ENCODE measurements at places on chromosomes 16 and 17. TPM values are rescaled to one million over a fixed set of nuclear protein-coding genes. Genes with fewer than 3 reads are reported as not detected.

The PPY gene
- total RNA-seq, result not detected

The MT1G gene
- not detected for total RNA-seq

The IRX5 gene
- total RNA-seq, result 21.1 TPM

The OSGIN1 gene
- total RNA-seq, result 69.7 TPM

DNA sequence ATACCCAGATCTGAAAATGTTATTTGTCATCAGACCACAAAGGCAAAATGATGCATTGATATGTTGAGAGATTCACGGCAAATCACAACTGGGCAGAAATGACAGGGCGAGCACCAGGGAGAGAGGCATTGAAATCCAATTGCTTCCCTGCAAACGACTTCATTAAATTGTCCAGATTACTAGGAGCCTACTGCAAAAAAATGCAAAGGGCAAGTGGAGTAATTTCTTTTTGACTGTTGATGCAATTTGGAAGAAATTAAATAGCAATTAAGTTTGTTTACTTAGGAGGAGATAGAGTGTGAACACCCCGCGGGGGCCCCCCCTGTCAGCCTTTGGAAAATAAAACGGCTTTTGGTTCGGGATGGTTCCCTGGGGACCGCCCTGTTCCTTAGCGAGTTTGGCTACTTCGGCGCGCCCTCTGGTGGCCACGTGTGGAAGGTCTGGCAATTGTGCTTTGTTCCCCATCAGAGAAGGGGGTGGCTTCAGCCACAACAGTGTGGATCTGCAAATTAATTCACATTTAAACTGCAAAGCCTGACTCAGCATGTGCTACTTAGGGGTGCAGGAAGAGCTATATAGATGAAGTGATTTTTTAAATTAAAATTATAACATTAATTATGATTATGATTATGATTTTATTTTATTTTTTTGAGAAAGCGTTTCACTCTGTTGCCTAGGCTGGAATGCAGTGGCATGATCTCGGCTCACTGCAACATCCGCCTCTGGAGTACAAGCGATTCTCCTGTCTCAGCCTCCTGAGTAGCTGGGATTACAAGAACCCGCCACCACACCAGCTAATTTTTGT, 14.5 kb upstream of the TMC7 start:
- DNase-seq, result peak; percentile 71

DNA sequence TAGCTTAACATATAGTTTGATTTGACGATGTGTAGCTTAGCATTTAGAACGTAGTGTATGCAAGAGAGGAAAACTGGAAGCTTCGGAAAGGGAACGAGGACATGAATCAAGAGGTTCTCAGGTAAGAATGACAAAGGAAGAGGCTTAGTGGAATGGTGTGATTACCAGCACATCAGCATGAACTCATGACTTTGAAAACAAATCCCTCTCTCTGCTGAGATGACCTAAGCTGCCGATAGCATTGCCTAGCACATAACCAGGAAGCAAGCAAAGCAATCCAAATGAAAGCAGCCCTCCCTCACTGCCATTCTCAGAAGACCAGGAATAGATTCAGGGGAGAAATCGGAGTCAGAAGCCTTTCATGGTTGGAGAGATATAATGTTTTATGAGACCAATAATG, 51.3 kb upstream of the CCL1 start:
- DNase-seq, result no peak

DNA sequence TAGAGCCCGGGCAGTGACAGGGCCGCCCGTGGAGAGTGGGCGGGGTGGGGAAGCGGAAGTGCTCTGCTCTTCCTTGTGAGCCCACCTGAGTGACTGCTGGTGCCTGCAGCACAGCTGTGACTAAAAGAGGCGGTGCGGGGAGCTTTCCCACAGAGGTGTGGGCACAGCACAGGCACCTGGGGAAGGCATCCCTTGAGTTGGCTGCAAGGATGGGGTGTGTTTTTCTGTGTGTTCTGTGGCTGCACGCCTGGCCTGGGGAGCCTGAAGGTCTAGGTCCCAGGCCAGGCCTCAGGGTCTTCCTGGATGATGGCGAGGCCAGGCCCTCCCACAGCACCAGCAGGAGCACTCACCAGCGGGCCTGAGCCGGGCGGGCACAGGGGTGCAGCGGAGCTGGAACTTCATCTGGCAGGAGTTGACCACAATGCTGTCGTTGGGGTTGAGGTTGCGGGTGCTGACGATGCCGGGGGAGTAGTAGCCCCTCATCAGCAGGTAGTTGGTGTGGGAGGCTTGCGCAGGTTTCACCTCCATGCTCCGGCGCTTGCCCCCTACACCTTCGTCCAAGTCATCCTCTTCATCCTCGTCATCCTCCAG, 67.1 kb downstream of the IL21R start:
- DNase-seq, result no peak

DNA sequence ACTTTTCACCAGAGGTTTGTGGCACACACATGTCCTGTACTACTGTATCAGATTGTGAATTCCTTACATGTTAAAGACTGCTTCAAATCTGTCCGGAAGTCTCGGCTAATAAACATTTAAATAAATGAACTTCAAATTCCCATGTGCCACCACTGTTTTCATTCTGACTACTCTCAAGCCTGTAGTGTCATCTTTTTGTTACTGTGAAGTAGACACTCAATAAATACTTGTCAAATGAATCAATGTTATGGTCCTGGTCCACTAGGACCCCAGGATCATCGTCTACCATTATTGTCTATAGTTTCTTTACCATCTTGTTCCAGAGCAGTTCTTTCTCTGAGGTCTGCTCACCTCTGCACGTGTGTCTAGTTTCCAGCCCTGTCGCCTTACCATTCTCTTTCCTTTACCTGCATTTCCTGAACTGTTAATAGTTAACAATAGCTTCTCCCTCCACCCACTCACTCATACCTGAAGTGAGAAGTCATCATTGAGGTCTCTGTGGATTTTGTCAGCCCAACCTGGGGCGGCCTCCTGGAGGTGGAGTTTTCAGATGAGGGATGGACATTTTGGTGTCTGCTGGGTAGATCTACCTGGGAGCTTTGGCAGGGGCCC, 333.0 kb downstream of the SEC14L1 start:
- DNase-seq, result no peak

DNA sequence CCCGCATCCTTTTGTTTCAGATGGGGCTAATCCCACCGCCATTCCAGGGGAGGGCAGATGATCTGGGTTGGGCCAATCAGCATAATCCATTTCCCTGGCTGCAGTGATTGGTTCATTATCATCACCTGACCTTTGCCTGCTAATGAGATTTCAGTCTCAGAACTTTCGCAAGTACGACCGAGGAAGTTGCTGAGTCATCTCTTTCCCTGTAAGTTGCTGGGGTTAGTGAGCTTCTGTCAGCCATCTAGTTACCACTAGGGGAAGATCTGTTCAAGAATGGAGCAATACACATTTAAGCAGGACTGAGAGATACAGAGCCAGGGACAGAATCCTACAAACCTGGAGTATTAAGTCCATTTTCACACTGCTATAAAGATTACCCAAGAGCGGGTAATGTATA, 65.3 kb upstream of the NUDT7 start:
- peak; percentile 84 for DNase-seq

DNA sequence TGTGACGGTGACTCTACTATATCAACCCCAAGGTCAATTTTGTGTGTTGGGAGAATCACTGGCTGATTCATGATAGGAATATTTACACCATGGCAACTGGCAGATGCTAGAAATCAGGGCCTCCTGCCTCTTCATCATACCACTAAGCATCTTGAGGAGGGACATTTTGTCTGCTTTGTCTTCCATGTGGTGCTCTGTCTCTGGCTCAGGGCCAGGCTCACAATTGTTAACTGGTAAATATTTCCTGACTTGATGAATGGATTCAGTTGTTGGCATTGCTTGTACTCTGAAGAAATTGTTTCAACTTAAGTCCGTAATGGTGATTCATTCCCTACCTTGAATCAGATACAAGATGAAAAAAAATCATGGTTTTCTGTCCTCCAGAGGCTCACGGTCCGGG, 292.7 kb downstream of the HAPSTR1 start:
- DNase-seq, result no peak

DNA sequence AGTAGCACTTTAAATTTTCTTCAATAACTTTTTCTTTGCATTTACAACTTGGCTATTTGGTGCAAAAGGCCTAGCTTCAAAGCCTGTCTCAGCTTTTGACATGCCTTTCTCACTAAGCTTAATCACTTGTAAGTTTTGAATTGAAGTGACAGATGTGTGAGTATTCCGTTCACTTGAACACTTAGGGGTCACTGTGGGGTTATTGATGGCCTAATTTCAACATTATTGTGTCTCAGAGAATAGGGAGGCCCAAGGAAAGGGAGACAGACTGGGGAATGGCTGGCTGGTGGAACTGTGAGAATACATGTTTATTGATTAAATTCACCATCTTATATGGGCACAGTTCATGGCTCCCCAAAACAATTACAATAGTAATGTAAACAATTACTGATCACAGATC, 84.1 kb downstream of the TAOK1 start:
- no peak for DNase-seq

DNA sequence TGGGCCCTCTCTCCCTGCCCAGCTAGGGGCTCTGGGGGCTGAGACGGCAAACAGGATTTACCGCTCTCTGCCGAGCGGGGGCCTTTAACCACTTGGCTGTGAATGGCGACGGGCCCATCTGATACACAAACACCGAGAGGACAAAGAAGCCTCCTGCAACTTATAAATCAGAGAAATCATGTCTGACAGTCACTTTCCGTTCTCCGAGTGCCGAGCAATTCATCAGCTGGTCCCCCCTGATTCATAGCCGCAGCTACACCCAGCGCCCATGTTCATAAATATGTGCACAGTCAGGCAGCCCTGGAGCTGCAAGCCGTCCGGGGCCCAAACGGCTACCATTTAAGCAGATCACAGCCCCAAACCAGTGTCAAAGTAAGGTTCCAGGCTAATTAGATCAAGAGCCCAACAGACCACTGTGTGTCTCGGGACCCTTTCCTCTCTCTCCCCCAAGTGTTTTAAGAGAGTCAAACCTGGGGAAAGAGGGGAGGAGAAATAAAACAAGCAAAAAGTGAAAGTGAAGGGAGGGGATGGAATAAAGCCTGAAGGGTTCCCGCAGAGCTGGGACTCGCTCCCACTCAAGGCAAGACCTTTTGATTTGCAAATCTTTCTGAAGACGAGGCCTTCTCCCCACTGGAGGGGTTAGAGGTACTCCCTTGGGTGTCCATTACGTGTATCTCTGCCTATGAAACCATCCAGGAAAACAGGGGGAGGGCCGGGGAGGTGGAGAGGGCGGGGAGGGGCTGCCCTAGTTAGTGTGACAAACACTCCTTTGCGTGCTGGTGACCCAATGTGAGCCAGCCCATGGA, 154.7 kb downstream of the C16orf78 start:
- no peak for DNase-seq

DNA sequence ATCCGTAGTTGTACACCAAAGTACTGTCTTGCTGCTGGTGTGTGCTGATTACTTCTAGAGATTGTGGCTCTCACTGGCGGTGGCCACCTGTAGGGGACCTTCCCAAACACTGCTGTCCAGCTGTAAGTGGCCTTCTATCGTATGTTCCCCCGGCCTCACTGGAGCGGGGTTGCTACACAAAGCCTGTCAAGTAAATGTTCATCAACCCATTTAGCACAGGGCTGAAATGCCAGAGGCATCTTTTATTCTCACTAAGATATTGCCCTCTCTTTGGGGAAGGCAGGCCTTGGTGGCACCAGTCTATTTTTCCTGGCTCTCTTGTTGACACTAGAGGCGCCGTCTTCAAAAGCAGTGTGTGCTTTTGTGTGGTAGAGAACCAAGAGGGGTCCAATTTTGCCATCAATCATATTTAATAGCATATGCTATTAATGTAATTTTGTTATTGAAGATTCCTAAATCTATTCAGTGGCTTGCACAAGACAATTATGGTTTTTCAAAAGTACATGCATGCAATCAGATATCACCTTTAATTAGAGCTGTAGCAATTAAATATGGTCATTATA, 514.4 kb upstream of the SALL1 start:
- DNase-seq, result no peak

GRCh38 chr16:50313596-50314478, 47.5 kb downstream of the ADCY7 start:
- DNase-seq, result no peak

GRCh38 chr17:78839235-78839761, 1.3 kb downstream of the USP36 start:
- DNase-seq, result peak; percentile 15

- peak; percentile 14 for DNase-seq
Measured at GRCh38 chr17:55641676-55642081, 81.0 kb downstream of the TMEM100 start.

GRCh38 chr16:67028696-67029253, at the start of gene CBFB:
TSS of gene CBFB (plus strand) at chr16:67029149. CDS start at chr16:67029408, 259 bp downstream.
- peak; percentile 83 for DNase-seq

DNA sequence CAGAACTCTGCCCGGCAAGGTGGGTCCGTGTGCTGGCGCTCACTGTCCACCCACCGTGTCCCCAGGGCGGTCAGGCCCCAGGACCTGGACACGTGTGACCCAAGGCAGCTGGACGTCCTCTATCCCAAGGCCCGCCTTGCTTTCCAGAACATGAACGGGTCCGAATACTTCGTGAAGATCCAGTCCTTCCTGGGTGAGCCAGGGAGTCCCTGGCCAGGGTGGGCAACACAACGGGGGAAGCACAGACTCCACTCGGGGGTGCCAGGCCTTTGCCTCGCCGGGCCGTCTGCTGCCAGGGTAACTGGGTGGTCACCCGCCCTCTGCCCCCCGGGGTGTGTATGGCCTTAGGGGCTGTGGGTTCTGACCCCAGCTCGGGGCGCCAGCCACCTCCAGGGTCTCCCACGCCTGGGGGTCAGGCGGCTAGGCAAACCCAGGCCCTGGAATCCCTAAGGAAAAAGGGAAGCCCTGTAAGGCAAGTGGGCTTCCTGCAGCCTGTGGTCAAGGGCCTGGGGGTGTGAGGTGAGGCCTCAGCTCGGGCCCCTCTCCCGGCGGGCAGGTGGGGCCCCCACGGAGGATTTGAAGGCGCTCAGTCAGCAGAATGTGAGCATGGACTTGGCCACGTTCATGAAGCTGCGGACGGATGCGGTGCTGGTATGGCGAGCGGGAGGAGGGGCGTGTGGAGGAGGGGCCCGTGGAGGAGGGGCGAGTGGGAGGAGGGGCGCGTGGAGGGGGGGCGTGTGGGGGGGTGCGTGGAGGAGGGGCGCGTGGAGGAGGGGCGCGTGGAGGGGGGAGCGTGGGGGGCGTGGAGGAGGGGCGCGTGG, 6.5 kb downstream of the MSLN start:
- DNase-seq, result no peak

DNA sequence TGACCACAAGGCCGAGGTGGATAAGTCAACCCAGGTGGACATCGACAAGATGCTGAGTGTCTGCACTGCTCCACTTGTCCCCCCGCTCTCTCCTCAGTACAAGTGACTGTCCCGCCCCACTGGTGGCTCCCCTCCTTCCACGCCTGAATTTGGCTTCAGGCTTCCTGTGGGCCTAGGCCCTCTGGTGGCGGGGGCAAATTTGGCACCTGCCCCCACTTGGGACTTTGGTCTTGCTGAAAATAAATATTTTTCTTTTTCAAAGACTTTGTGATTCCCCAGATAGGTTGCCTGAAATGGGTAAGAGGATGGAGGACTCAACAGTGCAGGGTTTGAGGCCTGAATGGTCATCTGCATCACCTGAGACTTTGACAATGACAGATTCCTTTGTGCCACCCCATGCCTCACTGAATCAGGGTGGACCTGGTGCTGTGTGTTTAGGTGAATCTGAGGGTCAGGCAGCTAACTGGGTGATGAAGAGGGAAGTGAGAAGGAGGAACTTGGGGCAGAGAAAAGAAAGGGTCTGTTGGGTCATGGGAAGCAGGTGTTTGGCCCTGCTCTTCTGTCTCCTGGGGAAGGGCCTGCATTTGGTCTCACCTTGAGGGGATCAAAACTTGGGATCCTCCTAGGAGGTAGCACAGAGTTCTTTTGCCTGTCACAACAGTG, 2.0 kb downstream of the C16orf86 start:
- no peak for DNase-seq

- no peak for DNase-seq
Measured at GRCh38 chr16:89779909-89780305, 36.5 kb downstream of the FANCA start.
